ENCODE measurements at places on chromosomes 3 and 15.

DNA sequence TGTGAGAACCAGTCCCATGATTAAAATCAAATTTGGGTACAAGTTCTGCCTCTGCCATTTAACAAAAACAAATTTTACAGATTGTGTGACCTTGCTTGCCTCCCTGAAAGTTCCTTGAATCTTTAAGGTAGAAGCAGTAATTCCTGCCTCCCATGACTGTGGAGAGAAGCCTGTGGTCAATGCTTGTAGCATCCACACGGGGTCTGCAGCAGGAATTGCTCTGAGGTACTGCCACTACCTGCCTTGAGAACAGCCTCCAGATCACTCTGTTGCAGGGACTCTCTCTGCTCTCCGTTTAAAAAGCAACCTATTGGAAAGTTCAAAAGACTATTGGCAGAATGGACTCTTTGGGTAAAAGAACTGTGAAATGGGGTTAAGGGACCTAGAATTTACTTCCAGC is 75.9 kb downstream of the SST start:
- no peak for DNase-seq

GRCh38 chr15:39608185-39609139 is 27.6 kb downstream of the THBS1 start:
- DNase-seq: no peak

DNA sequence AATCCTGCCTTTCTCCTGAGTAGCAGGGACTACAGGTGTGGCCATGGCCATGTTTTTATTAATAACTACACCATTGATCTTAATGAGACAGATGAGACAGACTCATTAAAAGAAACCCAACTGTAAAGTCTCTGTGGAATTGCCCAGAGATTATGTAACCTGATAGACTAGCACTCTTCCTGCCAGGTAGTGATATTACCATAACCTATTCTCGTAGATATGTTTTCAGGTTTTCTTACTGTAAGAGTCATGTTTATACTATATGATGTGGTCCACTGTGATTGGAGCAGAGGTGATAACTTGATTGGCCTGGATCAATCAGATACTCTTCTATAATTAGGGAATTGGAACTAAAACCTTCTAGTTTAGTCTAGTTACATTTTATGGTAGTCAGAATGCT is 93.7 kb downstream of the NFKBIZ start:
- no peak for DNase-seq

DNA sequence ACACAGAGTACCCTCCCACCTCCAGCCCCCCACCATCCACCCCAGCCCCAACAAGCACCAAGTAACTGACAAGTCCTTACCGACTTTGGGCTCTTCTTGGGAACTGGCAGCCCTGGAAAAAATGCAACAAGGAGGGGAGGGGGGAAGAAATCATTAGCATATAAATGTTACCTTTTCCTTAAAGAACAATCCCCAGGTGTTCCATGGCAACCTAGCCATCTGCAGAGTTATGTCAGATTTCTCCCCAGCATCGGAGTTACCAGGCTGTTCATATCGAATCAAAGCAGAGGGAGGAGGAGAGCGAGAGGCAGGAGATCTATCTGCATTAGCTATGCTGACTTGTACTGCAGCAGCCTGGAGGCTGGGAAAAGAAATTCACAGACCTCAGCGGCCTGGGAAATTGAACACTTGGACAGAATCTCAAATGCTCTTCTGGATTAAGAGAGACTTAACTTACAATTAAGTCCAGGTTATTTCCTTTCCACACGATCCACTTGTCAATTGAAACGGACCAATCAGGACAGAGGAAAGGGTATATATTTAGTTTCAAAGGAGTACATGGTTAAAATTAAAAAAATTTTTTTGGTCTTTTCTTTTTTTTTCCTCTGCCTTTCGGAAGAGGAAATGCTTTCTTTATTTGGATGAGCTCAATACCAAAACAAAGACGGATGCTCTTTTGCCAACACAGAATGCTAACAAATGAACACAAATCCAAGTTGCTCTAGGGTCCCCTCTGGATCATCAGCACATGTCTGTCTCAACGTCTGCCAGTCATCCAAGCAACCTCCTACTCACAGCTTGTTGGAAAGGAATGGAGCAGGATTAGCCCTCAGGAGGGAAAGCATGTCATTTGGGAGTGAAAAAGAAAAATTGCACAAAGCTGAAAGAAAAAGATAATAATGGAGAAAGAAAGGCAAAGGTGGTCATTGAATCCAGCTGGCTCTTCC is 637.1 kb downstream of the MAGI1 start:
- no peak for DNase-seq

GRCh38 chr15:25763331-25763751 is 99.8 kb downstream of the ATP10A start:
- no peak for DNase-seq

DNA sequence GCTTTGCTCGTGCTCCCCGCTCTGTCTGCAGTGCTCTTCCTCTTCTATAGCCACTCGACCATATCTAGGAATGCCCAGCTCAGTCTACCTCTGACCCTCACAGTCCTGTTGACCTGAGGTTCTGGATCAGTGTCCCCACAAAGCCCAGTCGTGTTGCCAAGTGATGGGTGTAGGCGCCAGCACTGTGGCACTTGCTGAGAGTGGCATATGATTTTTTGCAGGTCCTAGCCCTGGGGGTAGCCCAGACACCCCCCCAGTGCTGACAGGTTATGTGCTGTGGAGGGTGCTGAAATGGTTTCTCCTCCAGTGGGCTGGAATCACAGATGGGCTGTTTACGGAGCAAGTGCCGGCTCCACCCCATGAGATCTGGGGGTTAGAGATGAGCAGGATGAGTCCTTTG is 32.5 kb downstream of the ACAD9 start:
- DNase-seq: no peak

DNA sequence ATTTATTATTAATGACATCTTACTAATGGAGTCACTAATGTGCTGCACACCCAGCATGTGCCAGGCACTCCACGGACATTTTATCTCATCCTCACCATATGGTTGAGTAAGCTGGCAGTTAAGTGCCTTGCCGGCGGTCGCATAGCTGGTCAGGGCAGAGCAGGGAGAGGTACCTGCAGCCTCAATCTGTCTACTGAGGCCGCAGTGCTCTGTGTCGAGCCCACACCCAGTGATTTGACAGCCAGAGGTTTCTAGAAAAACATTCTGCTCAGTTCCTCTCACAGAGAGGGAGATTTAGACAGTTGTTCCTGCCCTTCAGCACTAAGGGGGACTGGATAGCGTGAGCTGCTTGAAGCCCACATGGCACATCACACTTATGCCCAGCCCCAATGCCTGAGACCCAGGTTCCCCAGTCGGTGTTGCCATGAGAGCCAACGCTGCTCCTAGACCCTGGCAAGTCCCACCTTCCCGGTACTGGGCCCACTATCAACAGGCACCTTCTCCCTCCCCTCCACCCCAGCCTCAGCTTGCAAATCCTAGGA is 2.6 kb downstream of the LIPC start:
- DNase-seq: no peak

DNA sequence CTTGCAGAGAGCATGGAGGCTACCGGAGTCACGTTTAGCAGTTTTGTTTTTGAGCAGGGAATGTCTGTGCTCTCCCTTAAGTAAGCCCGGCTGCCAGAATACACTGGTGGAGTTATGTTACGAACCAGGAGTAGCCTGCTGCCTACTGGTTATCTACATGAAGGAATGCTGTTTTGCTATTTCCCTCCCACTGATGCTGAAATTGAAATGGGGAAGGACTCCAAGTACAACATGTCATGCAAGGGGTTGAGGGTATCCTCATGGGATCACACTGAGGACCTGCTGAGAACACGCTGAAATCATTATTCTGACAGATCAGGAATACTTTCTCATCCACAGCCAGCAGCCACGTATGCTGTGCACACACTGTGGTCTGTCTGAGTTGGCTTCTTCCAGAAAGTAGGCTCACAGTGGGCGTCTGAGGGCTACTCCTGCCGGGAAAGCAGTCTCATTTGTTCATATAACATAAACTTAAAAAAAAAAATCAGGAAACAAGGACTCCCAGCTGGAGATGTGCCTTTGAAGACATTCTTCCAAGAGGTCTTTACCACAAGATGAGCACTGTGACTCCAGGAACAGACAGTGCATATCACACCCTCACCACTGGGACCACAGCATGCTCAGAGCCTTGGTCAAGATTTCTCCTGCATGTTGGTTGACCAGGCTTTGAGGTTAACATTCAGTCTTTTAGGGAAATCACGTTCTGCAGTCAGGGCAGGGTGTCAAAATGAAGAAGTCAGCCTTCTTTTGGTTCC is 300.4 kb upstream of the RASGRP1 start:
- no peak for DNase-seq

DNA sequence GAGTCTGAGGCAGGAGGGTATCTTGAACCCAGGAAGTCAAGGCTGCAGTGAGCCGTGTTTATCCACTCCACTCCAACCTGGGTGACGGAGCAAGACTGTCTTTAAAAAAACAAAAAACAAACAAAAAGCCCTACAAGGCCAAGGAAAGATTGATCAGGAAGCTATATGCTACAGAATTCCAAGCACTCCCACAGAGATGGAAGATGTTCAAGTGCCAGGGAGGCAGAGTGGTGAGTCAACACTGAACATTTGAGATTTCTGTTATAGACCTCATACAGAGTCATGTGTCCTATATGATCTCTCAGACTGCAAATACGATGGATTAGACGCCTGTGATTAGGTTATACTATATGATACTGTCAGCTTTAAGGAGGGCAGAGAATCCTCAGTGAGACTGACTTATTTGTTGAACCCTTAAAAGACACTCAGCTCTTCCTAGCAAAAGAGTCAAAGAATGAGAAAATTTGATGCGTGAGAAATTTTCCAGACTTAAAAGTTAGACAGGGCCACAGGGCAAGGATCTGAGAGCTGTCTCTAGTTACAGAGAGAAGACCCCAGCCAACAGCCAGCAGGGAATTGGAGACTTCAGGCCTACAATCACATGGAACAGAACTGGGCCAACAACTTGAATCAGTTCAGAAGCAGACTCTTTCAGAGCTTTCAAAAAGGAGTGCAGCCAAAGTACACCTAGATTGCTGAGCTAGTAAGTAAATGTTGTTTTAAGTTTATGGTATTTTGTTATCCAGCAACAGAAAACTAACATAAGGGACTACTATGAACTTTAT is 107.6 kb downstream of the PIK3CB start:
- no peak for DNase-seq

DNA sequence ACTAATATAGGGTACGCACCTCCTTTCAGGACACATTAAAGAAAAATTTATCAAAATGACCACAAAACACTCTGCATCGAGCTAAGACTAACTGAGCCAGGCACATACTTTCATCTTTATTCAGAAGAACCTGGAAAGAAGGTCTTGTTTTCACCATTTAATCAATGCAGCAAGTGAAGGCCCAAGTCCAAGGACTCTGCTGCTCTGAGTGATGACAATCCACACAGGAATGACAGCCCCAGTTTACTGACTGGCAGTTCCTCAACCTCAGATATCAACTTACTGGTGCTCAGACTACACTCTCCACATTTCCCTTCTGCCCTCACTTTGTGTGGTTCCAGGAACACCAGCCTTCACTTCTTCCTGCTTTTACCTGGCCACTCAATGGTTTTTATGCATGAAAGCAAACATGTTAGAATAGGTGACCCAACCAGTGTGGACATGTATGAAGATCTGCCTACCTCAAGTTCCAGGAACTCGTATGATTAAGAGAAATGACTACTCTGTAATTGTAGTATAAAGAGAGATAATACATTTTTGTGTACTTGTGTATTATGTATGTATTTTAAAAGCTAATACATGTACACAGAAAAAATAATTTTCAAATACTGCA is 29.1 kb upstream of the RASA2 start:
- DNase-seq: no peak

GRCh38 chr15:85407421-85408269 is 27.2 kb downstream of the AKAP13 start:
- no peak for DNase-seq

DNA sequence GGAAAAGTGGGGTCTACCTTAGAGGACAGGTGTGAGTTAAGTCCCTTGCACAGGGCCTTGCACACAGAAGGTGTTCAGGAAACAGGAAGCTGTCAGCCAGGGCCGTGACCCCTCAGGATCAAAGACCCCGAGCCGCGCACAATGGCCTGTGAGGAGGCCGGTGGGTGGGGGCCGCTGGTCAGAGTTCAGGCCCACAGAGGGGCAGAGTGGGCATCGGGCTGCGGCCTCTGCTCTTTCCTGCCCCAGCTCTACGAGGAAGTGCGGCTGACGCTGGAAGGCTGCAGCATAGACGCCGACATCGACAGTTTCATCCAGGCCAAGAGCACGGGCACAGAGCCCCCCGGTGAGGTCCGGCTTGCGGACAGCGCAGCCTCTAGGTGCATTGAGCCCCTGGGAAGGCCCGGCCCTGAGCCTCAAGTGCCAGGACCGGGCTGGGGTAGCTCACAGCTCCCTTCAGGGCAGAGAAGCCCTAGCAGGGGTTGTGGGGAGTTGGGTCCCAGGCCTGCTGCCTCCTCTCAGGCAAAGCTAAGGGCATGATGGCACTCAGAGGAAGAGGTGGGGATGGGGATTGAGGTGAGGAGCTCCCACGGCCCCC is 37.2 kb downstream of the PSTPIP1 start:
- no peak for DNase-seq

GRCh38 chr3:71305231-71306206 is 278.0 kb downstream of the FOXP1 start:
- no peak for DNase-seq

DNA sequence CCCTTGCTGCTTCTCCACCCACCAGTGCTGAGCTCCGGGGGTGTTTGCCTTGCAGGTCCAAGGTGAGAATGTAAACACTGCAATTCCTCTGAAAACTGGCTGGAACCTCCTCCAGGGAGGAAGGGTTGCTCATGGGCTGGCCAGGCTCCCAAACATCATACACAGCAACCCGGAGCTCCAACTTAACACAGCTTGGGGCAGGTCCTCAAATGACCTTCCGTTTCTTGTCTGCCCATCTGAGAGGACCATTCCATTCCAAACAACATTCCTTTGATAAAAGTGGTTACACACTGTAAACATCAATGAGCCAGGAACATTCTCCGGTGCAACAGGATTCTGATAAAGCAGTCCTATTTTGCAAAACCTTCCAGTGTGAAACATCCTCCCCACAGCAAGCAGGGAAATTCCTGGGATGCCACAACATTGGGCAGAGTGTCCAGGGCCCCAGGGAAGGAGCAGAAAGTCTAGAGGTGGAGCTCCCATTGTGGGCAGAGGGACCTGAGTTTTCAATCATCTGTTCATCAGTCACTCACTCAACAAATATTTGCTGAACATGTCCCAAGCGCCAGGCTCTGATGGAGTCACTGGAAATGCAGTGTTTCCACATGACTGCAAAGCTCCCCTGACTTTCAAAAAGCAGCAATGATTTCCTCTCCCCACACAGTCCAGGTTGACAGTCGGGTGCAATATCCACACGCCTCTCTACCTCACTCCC is 7.3 kb upstream of the HEG1 start:
- no peak for DNase-seq

GRCh38 chr15:96333131-96334016 is 2.9 kb downstream of the NR2F2 start:
- DNase-seq: no peak

DNA sequence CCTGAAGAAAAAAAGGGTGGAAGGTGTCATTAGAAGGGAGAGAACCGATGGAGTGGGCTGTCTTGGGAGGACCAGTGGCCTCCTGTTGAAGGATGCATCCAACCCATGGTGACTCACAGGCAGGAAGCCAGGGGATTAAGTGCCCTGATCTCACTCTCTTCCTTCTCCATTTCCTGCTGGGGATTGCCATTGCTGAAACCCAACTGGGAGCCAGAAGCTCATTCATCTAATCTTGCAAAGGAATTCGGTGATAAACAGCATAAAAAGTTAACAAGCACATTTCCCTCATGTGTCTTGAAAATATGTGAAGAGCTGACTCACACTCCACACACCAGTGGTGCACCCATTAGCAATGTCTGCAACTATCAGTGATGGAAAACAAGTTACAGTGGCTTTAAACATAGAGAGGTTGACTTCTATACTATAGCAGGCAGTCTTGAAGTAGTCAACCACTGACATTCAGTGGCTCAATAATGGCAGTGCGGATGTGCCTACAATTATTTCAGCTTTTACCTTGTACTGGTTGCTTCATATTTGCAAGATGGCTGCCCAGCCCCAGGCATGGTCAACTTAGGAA is 12.8 kb upstream of the CSRNP1 start:
- DNase-seq: no peak

Measured in D721Med (cell line).